Lower lobe of right lung (tissue), 2 donors: ENCODE measurements at places on chromosomes 6 and 20. TPM values are rescaled to one million over a fixed set of nuclear protein-coding genes. Genes with fewer than 3 reads are reported as not detected.

The PPP1R18 gene
- total RNA-seq, result 78.5 TPM

The ZNF391 gene
- 2.0 TPM for total RNA-seq

DNA sequence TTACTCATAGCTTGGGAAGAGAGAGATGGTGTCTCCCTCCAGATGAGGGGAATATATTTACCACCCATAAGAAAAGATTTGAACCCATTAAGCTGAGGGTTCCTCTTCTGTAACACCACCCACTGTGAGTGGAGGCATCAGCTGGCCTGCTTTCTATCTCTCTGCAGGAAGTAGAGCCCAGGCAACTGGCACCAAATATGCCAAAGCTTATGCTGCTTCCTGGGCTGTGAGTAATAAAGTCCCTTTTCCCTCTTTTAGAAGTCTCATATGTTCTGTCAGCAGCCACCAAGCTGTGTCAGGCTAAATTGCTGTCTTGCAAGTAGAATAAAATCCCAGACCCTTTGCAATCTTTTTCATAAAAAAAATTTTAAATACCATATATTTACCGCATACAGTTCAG lies 241.4 kb downstream of the LAMA2 start:
- no peak overlapping the region for H3K4me3 ChIP-seq
- H3K27ac ChIP-seq, result no peak overlapping the region
- DNase-seq, result no peak
- no peaks in the 10 kb centered on the region for H3K27me3 ChIP-seq
- no peaks in the 10 kb centered on the region for H3K36me3 ChIP-seq
- H3K4me1 ChIP-seq, result no peaks in the 10 kb centered on the region

DNA sequence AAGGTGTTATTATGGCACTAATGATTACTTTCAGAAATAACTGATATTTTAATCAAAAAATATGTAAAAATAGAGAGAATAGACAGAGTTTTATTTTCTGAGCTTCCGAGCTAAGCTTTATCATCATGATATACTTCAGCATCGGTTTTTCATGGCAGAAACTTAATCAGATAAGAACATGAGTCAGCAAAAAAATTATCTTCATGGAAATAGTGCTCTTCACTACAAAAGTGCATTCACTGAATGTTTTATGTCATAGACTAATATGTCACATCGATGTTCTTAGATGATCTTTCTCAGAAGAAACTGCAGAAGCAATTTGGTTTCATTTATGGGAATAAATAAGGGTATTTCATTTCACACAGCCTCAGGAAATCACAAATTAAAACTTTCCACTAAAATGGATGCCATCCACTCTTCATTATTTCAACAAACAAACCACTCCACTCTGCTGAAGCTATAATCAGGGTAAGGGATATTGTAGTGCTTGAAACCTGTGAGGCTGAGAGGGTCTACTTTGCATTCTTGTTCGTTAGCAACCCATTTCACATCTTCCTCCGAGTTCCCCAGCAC lies 10.2 kb upstream of the MAP3K7 start:
- no peak overlapping the region for H3K27ac ChIP-seq
- no peak overlapping the region for H3K4me3 ChIP-seq
- H3K36me3 ChIP-seq, result no peaks in the 10 kb centered on the region
- DNase-seq, result no peak
- H3K4me1 ChIP-seq, result no peaks in the 10 kb centered on the region
